ENCODE measurements at places on chromosomes 5 and 9.

- DNase-seq: no peak
These were observed 196.8 kb upstream of the TRIM32 start for GRCh38 chr9:116490321-116490720.

DNA sequence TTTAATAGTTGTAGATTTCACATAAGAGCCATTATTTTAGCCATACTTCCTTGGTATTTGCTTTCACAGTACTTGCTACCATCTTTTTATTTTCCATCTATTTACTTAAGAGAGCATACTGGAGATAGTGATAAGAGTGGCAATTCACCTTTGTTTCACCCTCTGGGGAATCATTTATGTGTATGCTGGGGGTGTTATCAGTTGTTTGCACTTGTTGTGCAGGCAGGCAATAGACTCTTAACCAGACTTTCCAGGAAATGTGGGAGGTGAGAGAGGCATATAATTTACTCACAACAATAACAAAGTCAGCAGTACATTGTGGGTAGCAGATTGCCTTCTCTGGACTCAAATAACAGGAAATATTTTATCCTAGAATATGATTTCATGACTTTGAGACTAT lies 1018.3 kb downstream of the CDH12 start:
- DNase-seq: no peak

DNA sequence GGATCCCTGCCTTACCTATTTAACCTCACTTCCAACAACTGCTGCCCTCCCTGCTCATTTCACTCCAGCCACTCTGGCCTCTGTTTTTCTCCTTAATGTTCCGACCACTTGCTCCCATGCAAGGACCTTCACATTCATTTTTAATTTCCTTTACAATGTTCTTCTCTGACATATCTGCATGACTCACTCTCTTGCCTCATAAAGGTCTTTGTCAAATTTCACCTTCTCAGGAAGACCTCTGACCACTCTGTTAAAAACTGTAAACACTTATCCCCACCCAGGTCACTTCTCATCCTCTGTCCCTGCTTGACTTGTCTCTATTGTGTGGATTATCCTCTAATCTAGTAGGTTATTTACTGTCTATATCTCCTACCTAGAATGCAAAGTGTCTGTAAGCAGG lies 751.2 kb downstream of the BRINP1 start:
- no peak for DNase-seq

DNA sequence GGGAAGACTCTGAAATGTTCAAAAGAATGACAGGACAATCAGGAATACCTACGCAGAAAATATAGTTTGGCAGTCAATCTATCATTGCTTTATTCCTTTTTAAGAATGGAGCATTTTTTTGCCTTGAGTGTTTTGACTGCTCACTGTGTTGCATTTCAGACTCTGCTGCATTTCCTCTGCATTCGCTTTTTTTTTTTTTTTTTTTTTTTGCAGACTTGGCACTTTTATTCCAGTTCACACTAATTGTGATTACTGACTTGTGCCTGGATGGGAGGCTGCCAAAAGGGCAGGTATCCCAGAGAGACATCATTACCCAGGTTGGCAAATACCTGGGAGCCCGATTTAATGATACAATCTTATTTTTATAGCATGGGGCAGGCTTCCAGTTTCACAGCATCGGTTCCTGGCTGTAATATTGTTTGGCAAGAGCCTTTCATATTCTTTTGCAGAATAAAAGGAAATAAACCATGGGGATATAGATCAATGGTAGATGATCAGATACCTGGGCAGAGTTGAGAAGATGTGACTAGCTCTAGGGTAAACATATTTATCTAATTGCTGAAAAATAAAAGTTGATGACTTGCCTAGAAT lies 1132.6 kb downstream of the MAT2B start:
- no peak for DNase-seq

DNA sequence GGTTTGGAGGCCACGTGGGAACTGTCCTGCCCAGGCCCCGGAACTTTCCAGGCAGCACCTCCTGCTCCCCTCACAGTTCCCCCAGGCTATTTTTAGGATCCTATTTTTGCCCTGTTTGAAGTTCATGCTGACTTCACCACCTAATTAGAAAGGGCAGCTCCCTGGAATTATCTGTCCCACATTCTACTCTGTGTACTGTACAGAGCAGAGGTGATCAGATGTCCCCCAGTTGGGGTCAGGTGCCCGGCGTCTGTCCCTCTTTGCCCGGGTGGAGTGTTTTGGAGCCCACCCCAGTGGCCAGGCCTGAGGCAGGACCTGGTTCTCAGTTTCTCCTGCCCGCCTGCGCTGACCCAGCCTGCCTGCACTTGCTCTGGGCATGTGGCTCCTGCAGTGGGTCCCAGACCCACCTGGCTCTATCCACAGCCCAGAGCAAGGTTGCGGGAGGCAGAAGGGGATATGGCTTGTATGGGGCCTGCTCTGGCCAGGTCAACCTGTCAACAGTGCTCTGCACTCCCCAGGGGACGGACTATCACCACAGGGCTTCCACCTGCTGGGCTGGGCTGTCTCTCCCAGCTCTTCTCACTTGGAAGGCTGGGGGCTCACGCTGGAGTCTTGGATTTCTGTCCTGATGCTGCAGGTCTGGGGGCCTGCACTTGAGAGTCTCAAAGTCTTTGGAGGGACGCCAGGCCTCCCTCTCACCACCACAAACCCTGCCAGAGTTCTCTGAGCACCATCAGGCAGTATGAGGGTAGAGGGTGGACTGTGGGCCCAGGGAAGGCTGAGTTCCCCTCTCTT lies 268.3 kb downstream of the GADD45G start:
- DNase-seq: no peak

- no peak for DNase-seq
These were observed 174.1 kb downstream of the TLE4 start for GRCh38 chr9:79745752-79746336.

- DNase-seq: no peak
These were observed 16.6 kb upstream of the KCNMB1 start for GRCh38 chr5:170405817-170406216.

DNA sequence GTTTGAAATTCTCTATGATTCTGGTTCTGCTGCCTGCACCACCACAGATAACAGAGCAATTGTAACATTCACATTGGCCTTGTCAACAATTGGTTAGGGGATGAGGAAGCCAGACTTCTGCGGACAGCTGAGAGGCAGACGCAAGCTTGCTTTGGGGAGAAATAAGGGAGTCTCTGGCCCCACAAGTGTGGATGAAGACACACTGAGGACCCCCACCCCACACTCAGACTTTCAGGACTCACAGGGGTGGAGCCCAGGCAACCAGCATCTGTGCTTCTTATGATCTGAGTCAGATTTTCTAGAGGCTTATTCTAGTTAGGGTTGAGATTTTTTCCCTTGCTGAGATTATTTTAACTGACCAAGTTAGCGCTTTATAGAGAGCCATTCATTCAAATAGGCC lies 140.3 kb upstream of the IRX2 start:
- no peak for DNase-seq

- DNase-seq: no peak
These were observed 4.8 kb downstream of the HK3 start for GRCh38 chr5:176894298-176894697.

- no peak for DNase-seq
These were observed 1.2 kb downstream of the CARD6 start for GRCh38 chr5:40842351-40842750.

DNA sequence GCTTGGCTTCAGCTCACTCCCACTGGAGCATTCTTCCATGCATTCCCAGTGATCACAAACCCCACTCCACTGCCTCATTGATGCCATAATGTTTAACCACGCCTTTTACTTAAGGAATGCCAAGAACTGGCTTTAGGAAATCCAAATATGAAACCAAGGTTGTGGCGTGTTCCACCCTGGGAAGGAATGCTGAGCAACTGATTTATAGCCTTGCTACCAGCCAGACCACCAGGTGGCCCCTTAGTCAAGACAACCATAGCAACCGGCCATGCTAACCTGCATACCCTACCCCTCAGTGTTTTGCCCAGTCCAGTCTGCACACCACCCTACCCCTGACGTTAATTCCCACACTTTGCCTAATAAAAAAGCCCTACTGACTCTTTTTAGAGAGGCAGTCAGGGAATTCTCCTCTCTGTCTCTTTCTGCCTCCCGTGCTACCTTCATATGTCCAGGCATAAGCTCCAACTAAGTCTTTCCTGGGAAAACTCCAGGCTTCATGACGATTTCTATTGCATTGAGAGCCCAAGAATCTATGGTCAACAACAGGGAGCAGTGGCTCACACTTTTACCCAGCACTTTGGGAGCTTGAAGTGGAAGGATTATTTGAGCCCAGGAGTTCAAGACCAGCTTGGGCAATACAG lies 27.0 kb upstream of the PRRC2B start:
- no peak for DNase-seq

DNA sequence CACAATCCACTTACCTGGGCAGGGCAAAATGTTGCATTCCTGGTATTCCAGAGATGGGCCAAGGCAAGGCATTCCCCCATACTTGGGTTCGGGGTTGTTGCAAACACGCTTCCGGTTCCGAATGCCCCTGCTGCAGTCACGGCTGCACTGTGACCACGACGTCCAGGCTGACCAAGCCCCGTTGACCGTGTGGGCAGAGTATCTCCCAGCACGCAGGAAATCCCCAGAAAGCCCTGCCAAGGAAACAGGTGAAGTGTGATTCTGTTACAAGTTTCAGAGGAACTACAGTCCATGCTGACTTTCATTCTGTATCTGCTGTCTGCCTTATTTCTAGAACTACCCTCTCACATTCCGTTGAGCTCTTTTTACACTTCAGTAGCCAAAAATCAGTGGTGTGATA lies 483.0 kb downstream of the SEMA5A start:
- no peak for DNase-seq

GRCh38 chr5:126009566-126009965 lies 413.6 kb upstream of the GRAMD2B start:
- no peak for DNase-seq
